ENCODE measurements at places on chromosomes 1 and 21. TPM values are rescaled to one million over a fixed set of nuclear protein-coding genes. Genes with fewer than 3 reads are reported as not detected.

- H3K27ac ChIP-seq: no peak overlapping the region
- H3K4me3 ChIP-seq: no peak overlapping the region
- H3K36me3 ChIP-seq: no peaks in the 10 kb centered on the region
- no peaks in the 10 kb centered on the region for H3K4me1 ChIP-seq
- no peak for DNase-seq
These were observed 9.3 kb upstream of the IL19 start for GRCh38 chr1:206761159-206761768.

GRCh38 chr1:3906672-3907020 is 6.6 kb upstream of the C1orf174 start:
- H3K4me1 ChIP-seq: peaks cover 2% of the 10 kb centered on the region
- no peak overlapping the region for H3K4me3 ChIP-seq
- DNase-seq: no peak
- no peaks in the 10 kb centered on the region for H3K27me3 ChIP-seq
- H3K36me3 ChIP-seq: no peaks in the 10 kb centered on the region

Gene LCE2A
- not detected for total RNA-seq

DNA sequence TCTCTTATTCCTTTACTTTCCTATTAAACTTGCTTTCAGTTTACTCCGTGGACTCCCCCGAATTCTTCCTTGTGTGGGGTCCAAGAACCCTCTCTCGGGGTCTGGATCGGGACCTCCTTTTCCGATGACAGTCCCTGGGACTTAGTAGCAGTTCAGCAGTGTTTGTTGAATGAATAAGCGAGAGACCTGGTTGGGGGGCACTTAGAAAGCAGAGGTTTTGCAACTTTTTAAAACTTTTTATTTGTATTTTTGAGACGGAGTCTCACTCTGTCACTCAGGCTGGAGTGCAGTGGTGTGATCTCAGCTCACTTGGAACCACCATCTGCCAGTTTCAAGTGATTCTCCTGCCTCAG is 2.1 kb upstream of the ANKRD65 start:
- H3K4me3 ChIP-seq: no peak overlapping the region
- no peak for DNase-seq
- no peaks in the 10 kb centered on the region for H3K36me3 ChIP-seq

Gene PKP1
- total RNA-seq: 0.07 TPM

DNA sequence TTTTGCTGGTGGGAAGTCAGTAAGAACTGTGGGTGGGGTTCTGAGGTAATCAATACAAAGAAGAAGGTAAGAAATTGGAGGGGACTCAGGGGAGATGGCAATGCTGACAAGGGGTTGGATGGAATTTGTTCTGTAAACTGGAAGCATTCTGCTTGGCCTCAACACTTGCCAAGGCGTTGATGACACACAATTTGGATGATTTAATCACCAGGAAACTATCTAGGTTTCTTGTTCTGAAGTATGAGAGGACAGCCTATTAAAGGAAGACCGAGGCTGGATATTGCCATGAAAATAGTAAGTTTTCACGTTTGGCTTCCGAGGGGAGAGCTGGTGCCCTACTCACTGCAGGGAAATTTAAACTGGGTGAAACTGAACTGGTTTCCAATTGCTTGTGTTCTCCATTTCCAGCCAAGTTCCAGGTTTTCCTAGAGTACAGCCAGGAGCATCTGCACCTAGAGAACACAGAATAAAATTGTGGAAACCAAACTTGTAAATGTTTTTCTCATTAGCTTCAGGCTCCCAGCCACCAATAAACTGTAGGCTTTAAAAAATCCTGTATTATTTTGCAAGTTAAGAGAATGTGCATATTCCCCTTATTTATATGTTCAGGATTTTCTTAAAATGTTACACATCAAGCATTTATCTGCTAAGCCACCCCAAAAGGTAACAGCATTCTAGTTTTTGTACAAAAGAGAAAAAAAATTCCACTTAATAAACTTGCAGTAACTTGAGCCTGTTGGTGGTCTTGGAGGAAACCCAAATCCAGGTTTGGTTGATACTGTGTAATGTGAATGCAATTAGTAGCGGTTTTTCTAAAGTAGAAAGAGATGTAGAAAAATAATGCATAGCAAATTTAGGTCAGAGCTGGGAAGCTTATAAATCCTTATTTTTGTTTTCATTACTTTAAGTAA is 53.8 kb downstream of the ROR1 start:
- H3K27ac ChIP-seq: no peak overlapping the region
- no peaks in the 10 kb centered on the region for H3K27me3 ChIP-seq
- no peaks in the 10 kb centered on the region for H3K36me3 ChIP-seq

All from HCT116 (cell line).